Fibroblast of skin of right biceps (primary cell): ENCODE measurements at places on chromosomes 5 and 9.

- no peak for DNase-seq
Observed at GRCh38 chr5:9054322-9054721, 491.6 kb downstream of the SEMA5A start.

GRCh38 chr5:135458921-135459331 is 6.8 kb upstream of the TIFAB start:
- DNase-seq: peak; percentile 25

DNA sequence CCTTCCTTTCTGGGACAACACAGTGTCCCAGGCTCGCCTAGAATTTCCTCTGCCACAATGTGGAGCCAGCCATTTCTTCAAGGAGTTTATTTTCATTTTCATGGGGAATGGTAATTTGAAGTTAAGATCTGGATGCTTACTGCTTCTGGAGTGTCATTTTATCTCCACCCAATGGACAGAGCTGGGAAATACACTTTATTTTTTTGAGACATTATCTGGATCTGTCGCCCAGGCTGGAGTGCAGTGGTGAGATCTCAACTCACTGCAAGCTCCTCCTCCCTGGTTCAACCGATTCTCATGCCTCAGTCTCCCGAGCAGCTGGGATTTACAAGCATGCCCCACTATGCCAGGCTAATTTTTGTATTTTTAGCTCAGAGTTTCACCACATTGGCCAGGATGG is 12.7 kb upstream of the THG1L start:
- peak; percentile 77 for DNase-seq

DNA sequence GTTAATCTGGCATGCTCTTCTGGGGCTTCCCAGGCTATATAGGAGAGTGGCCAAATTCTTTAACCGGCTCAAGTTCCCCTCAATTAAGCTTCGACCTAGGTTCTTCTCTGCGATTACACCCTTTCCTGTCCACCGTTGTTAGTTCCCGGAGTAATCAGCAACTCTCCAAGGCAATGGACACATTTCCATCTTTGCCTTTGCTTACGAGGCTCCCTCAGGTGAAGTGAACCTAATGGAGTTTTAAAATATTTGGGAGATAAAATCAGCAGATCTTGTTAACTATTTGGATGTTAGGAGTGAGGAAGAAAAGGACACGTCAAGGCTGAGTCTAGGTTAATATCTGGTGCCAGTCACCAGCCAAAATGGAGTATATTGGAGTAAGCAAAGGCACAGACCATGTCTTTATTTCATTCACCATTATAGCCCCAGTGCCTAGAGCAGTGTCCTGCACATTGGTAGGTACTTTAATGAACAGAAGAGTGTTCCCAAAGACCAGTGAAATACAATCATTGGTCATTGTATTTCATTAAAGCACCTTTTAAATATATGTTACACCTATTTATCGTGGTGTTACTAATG is 515 bp downstream of the UTP15 start:
- DNase-seq: no peak

DNA sequence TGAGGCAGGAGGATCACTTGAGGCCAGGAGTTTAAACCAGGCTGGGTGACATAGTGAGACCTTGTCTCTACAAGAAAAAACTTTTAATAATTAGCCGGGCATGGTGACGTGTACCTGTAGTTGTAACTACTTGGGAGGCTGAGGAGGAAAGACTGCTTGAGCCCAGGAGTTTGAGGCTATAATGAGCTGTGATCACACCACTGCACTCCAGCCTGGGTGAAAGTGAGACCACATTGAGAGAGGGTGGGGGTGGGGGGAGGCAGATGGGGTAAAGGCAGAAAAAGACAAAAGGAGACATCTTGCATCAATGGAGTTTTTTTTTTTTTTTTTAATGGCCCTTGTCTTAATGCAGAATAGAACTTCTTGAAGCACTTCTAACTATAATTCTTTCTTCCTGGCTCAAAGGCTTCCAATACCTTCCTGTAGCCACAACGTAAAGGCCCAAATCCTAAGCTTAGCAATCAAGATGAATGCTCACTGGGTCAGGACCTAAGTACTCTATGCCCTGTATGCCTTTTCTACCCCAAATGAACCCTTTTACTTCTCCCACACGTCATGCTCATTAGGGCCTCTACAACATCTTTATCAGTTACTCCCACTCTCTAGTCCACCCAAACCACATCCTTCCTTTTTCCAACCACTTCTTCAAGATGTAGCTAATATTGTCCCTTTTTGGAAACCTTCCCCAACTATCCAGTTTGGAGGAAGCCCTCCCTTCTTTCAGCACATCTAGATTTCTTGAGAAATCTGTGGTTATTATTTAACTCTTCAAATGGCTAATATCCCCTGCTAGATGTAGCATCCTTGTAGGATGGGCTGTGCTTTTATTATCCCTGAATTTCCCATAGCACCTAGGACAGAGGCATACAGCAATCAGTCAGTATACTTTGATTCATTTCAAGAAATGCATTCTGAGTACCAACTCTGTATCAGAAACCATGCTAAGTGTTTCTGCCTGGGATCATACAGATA is 40.8 kb downstream of the CSF2 start:
- DNase-seq: no peak
